A673 (cell line): ENCODE measurements at places on chromosomes 11 and 22. TPM values are rescaled to one million over a fixed set of nuclear protein-coding genes. Genes with fewer than 3 reads are reported as not detected.

GRCh38 chr22:47043835-47044721 is 281.6 kb downstream of the TBC1D22A start:
- peak; percentile 83 for DNase-seq

DNA sequence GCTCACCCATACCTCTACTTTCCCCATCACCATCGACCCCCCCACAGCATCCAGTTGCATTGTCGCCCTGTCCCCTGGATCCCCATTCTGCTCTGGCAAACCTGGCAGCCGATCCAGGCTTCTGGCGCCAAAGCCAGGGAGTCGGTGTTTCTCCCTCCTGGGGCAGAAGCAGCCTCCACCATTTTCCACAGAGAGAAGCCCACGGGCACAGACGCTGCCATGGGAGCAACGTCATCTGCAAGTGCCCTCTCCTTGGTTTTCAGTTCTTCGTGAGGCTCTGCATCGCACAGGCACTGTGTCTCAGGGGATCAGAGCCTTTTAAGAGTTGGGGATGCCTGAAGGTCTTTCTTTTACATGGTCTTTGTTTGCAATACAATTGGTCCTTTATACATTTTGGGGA is 2.3 kb downstream of the YPEL4 start:
- DNase-seq, result peak; percentile 52

GRCh38 chr11:10324474-10324873 is 19.6 kb downstream of the ADM start:
- DNase-seq, result no peak

GRCh38 chr22:27315833-27316232 is 485.7 kb downstream of the MN1 start:
- no peak for DNase-seq

DNA sequence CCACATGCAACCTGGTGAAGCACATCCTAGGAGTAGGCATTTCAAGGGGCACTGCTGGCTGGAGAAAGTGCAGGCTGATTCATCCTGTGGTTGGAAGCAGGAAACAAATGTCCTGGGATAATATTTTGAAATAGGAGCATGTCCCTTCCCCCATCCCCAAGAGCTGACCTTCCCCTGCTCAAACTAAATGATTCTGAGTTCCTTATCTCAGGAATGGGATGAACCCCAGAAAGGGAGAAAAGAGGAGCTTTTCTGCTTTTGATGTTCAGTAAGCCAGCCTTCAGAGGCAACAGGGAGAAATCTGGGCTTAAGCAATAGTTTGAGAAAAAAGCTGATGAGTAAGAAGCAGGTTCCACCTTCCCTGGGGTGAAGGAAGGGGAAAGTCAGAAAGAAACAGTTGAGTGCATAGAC is 19.5 kb upstream of the SPON1 start:
- no peak for DNase-seq

DNA sequence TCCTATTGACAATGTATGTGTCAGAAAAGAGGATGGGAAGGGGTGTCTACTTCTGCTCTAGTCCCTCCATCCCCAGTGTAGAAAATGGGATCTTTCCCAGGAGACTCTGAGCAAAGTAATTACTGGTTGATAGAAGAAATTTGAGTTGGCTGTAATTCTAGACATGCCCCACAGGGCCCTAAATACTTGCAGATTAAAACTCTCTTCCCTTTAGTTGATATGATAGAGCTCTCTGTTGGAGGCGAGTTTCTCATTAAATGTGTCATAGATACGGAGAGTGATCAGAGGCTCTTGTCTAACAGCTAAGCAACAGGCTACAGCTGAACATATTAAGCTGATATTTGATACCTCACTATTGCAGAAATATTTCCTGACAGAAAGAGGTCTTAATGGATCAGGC is 32.9 kb downstream of the OR52E1 start:
- peak; percentile 25 for DNase-seq

DNA sequence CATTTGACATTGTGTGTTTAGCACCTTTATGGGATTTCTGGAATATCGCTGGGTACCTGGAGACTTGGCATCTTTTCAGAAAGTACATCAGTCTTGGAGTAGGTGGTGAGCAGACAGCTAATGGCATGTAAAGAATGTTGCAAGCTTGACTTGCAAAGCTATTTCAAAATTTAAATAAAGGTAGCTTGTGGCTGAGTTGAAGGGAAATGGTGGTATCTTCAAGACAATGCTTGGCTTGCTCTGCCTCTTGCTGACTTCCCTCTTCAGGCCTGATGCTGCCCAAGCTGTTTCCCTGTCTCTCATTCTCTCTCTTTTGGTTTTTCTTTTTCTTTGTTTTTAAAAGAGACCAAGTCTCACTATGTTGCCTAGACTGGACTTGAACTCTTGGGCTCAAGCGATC is 13.2 kb downstream of the ZNRF3 start:
- no peak for DNase-seq

- DNase-seq, result no peak
Measured at GRCh38 chr22:30695871-30696655, 1.4 kb downstream of the OSBP2 start.

Gene RAB36
- total RNA-seq, result 4.1 and 4.9 TPM in 2 replicates

Gene IL17REL
- total RNA-seq, result not detected in 2 replicates

Gene LARGE1
- total RNA-seq, result not detected in 2 replicates

Gene PTPN5
- total RNA-seq, result 0.21 and 0.26 TPM in 2 replicates

Gene KREMEN1
- total RNA-seq, result 4.2 and 9.6 TPM in 2 replicates
